ENCODE measurements at places on chromosomes 5 and 9.

- DNase-seq: no peak
Measured at GRCh38 chr5:131974956-131975726, 29.7 kb upstream of the MEIKIN start.

DNA sequence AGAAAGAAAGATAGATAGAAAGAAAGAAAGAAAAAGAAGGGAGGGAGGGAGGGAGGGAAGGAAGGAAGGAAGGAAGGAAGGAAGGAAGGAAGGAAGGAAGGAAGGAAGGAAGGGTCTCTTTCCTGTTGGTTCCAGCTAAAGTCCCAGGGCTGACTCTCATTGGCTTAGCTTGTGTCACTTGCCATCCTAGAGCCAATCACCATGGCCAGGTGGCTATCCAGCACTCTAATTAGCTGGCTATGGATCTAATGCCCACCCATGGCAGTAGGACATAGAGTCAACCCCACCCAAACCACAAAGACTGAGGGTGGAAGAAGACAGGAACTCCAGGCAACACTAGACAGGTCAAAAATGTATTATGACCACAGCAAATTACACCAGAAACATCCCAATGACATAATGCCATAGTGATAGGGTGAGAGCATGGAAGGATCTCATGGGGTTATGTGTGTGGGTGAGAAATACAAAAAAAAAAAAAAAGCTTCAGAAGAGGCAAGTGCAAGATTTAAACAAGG lies 10.8 kb upstream of the CPLX2 start:
- DNase-seq: no peak

DNA sequence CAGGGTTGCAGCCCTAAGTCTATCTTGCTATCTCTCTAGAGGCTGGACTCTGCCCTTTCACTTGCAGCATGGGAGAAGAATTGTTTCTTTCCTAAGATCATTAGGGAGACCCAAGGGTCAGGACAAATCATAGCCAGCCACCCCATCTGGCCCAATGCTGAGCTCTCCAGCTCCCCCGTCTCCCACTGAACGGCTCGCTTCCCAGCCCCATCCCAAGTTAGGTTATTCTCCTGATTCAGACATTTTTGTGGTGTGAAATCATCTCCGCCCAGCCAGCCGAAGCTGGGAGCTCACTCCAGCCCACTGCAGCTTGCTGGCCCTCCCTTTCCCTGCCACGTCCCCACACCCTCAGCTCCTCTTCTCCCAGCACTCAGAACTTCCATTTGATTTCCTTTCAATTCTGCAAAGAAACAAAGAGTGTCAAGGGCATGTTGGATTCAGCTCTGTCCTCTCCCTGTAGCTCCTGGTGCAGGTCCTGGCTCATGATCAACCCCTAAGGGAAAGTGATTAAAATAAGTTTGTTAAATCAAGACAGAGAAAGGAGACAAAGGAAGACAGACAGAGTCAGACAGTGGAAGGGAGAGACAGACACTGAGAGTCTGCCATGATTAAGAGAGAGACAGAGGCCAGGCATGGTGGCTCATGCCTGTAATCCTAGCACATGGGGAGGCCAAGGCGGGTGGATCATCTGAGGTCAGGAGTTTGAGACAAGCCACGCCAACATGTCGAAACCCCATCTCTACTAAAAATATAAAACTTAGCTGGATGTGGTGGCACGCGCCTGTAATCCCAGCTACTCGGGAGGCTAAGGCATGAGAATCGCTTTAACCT lies 12.6 kb upstream of the SPARC start:
- no peak for DNase-seq

GRCh38 chr9:114273461-114273881 lies 49.4 kb upstream of the ORM1 start:
- DNase-seq: no peak

DNA sequence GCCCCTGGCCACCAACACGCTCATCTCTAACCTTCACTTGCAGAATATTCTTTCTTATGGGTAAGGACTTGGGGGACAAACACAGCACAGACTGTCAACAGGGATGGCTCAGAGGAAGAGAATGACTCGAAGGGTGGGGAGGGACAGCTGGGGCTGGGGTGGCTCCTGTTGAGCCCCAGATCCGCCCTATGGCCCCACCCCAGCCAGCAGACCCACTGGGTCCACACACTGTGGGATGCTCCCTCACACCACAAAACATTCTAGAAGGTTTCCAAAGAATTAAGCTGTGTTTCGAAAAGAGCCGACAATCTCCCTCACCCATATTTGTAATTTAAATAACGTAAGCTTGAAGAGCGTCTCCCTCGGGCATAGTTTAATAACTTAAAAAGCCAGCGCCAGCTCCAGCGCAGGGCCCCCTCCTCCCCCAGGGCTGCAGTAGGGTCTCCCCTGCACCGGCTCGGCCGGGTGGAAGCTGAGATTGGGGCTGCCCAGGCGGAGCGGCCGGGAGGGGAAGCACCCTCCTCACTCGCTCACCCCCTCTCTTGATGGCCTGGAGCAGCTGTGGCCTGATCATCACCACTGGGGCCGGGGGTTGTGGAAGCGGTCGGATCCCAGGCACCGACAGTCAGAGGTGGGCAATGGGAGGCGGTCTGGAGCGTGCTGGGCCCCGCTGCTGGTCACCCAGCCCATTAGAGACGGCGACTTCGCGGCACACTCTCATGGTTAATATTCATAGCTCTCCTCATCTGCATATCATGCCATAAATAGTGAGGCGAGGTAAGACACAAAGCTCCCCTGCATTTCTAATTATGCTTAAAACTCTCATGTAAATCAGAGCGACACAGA lies 37.6 kb downstream of the NACC2 start:
- no peak for DNase-seq

GRCh38 chr5:2817031-2817603 lies 65.6 kb upstream of the IRX2 start:
- no peak for DNase-seq

DNA sequence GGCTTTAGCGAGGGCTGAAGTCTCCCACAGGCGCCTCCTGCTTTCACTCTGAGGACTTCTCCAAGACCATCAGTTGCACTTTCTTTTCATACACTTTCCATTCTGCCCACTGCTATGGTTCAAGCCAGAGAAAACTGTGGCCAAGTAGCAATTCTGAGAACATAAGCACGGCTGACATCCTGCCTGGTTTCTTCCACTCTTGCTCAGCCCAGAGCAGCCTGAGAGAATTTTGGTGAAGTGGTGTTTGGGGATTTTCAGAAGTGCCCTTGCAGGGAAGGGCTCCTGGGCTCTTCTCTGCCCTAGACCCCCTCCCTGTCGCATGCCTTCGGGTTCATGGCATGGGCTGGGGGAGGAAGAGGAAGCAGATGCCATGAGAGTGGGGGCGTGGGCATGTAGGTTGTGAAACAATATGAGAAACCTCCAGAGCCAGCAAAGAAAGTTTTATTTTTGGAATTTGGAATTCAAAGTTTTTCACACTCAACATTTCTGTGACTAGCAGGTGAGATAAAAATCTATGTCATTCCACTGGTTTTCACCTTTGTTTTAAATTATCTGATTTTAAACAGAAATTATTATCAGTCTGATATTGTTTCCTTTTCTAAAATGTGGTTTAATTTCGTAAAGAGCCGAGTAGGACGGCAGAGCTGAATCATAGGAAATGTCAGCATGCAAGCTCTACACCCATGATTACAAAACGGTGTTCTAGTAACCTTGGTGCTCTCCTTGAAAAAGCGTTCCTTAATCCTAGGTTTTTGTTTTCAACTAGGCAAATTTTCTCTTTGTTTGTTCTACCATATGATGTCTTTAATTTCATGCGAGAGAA lies 27.8 kb upstream of the TNFSF8 start:
- no peak for DNase-seq
